ENCODE measurements at places on chromosomes 5 and 9.

GRCh38 chr5:158992037-158992740 lies 107.5 kb downstream of the EBF1 start:
- no peak for DNase-seq

DNA sequence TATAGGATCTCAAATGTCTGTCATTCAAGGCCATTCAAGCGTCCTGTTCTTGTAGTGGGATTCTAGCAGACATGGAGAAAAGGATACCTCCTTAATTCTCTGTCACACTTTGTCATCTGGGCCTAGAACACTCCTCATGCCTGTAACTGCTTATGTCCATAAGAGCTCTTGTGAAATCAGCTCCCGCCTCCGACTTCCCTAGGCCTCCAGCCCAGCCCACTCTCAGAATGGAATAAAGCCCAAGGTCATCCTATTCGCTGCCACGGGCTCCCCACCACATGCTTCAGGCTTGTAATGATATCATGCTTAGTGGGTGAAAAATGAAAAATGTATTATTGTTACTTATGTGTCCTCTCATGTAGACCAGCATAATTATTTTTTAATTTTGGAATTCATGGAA lies 632.5 kb downstream of the ISL1 start:
- DNase-seq = peak; percentile 47

DNA sequence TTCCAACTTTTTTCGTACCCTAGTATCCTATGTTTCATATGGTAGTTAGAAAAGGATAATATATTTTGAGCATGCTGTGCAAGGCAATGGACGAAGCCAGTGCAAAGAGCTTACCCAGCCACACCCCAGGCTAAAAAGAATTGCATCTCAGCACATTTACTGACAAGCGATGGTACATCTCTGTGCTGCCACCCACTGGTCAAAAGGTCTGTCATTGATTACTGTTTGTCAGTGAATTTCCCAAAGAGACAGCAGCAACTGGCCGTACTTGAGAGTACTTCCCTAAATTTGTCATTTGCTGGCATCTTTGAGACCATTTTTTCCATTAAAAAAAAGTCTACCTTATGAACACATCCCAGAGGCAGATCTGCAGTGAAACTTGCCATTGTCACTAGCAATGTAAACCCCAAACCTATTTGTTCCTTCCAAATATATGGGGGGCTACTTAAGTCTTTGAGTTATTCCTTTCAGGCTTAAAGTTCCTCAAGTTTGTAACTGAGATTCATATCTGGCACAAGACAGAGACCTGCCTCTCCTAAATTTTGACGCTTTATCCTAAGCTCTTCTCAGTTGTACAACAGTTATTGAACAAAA lies 184.3 kb downstream of the CTNND2 start:
- DNase-seq = peak; percentile 67

DNA sequence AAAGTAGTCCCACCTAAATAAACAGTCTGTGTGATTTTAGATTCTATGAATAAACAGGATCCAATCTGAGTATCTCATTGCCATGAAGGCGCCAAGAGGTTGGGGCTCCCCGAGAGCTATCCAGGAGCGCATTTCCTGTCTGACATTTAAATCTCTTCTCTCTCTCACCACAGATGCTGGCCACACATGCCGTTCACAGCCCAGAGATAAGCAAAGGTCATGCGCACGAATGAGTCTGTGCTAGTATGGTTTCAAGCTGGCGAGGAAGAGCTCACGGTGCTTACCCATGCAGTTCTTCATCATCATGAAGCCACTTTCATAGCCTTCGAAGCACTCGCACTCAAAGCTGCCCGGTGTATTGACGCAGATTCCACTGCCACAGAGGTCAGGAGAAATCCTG lies 199.4 kb downstream of the FBN2 start:
- DNase-seq = no peak

Data from thyroid gland (tissue), 4 donors.